ENCODE measurements at places on chromosomes 5 and 9.

GRCh38 chr5:172410160-172410559, 44.2 kb downstream of the SH3PXD2B start:
- no peaks in the 10 kb centered on the region for H3K27me3 ChIP-seq
- peaks cover 5% of the 10 kb centered on the region for H3K4me1 ChIP-seq
- H3K27ac ChIP-seq = no peak overlapping the region
- H3K36me3 ChIP-seq = peaks cover 13% of the 10 kb centered on the region
- no peak for DNase-seq

GRCh38 chr9:87766697-87767096, 40.8 kb downstream of the CTSL start:
- H3K27me3 ChIP-seq = peaks cover 6% of the 10 kb centered on the region
- H3K27ac ChIP-seq = no peak overlapping the region
- no peaks in the 10 kb centered on the region for H3K4me1 ChIP-seq
- no peak overlapping the region for H3K4me3 ChIP-seq
- DNase-seq = no peak

GRCh38 chr5:78560000-78560855, 88.3 kb downstream of the LHFPL2 start:
- H3K27ac ChIP-seq = no peak overlapping the region
- H3K4me3 ChIP-seq = no peak overlapping the region
- H3K36me3 ChIP-seq = peaks cover 4% of the 10 kb centered on the region
- H3K4me1 ChIP-seq = no peaks in the 10 kb centered on the region

DNA sequence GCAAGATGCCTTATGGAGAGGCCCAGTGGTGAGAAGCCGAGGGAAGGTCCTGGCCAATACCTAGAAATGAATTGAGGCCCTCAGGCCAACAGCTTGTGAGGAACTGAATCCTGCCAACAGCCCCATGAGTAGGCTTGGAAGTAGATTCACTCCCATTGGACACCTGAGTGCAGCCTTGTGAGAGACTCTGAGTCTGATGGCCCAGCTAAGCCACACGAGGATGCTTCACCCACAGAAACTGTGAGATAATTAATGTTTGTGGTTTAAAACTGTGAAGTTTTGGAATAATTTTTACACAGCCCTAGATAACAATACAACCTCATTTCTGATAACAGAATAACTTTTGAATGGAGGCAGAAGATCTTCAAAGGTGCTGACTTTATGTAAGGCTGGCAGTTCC, 65.9 kb upstream of the DAP start:
- no peaks in the 10 kb centered on the region for H3K27me3 ChIP-seq
- no peak for DNase-seq
- H3K4me1 ChIP-seq = peaks cover 4% of the 10 kb centered on the region
- no peak overlapping the region for H3K4me3 ChIP-seq
- no peaks in the 10 kb centered on the region for H3K36me3 ChIP-seq

DNA sequence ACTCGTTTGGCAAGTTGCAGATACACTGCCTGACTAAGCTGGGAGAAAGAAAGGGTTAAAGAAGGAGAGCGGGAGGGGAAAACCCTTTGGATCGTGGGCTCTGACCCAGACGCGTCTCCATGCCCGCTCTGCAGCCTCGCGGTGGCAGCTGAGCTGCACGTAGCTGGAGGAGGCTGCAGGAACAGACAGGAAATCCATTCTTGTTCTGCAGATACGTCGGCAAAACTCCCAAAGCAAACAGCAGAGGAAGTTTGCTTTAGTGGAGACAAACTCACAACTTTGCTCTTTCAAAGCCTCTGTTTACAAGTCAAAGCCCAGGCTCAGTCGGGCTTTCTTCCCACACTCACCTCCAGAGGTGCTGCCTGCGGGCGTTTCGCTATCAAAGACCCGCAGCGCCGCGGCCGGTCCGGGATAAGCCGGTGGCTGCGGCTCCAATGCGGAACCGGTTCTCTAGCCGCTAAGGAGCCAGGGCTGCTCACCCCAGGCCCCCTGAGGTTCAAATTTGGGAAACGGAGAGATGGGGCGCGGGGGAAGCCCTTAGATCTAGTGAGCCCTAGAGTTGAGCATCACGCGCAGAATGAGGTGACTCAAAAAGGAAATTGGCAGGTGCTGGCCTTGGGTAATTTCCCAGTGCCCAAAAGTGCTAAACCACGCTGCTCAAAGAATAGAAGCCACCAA, 60.7 kb downstream of the MAT2B start:
- peak overlapping the region; percentile 34 for H3K27ac ChIP-seq
- DNase-seq = peak; percentile 26
- peaks cover 27% of the 10 kb centered on the region for H3K4me1 ChIP-seq
- H3K4me3 ChIP-seq = peak overlapping the region; percentile 65

GRCh38 chr5:157020511-157021222, 38.2 kb downstream of the HAVCR1 start:
- peaks cover 2% of the 10 kb centered on the region for H3K36me3 ChIP-seq
- DNase-seq = no peak
- H3K27ac ChIP-seq = no peak overlapping the region
- no peaks in the 10 kb centered on the region for H3K4me1 ChIP-seq
- no peak overlapping the region for H3K4me3 ChIP-seq
- no peaks in the 10 kb centered on the region for H3K27me3 ChIP-seq

GRCh38 chr5:5270161-5270560, 130.0 kb downstream of the ADAMTS16 start:
- H3K27me3 ChIP-seq = no peaks in the 10 kb centered on the region
- H3K4me3 ChIP-seq = no peak overlapping the region
- H3K36me3 ChIP-seq = peaks cover 33% of the 10 kb centered on the region
- DNase-seq = no peak
- H3K27ac ChIP-seq = no peak overlapping the region

DNA sequence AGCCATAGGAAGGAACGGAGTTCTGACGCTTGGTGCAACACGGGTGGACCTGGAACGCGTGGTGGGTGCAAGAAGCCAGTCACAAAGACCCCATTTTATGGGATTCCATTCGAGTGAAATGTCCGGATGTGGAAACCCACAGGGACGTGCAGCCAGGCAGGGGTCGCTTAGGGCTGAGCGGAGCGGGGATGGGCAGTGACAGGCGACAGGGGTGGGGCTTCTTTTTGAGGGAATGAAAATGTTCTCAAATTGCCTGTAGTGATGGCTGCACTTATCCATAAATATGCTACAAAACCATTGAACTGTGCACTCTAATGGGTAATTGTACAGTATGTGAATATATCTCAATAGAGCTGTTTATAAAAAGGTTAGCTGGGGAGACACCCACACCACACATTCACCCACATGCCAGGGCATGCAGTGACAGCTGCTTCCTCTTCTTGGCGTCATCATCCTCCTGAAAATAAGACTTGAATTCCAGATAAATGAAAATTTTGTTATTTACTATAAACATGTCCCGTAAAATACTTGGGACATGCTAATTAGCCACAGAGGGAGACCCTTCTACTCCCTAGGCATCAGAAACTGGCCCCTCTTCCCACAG, 71.3 kb upstream of the OLFM1 start:
- no peaks in the 10 kb centered on the region for H3K36me3 ChIP-seq
- H3K27me3 ChIP-seq = peaks cover 38% of the 10 kb centered on the region
- no peak for DNase-seq
- H3K27ac ChIP-seq = no peak overlapping the region

- H3K27me3 ChIP-seq = no peaks in the 10 kb centered on the region
- DNase-seq = peak; percentile 30
- no peaks in the 10 kb centered on the region for H3K4me1 ChIP-seq
- H3K27ac ChIP-seq = no peak overlapping the region
Measured at GRCh38 chr9:35051069-35051967, 21.1 kb downstream of the VCP start.

GRCh38 chr9:124973807-124974206, 32.9 kb upstream of the GOLGA1 start:
- no peak for DNase-seq
- H3K27ac ChIP-seq = no peak overlapping the region
- H3K4me1 ChIP-seq = no peaks in the 10 kb centered on the region
- H3K36me3 ChIP-seq = peaks cover 13% of the 10 kb centered on the region
- no peaks in the 10 kb centered on the region for H3K27me3 ChIP-seq

GRCh38 chr9:1869843-1870242, 145.3 kb upstream of the SMARCA2 start:
- peak; percentile 14 for DNase-seq
- no peak overlapping the region for H3K27ac ChIP-seq
- peaks cover 40% of the 10 kb centered on the region for H3K27me3 ChIP-seq
- H3K4me3 ChIP-seq = no peak overlapping the region

GRCh38 chr9:26321935-26322334, 570.7 kb downstream of the CAAP1 start:
- no peak overlapping the region for H3K4me3 ChIP-seq
- H3K4me1 ChIP-seq = peaks cover 6% of the 10 kb centered on the region
- H3K27me3 ChIP-seq = no peaks in the 10 kb centered on the region
- no peaks in the 10 kb centered on the region for H3K36me3 ChIP-seq

GRCh38 chr9:2621722-2622460, at the start of gene VLDLR:
Gene VLDLR (plus strand): TSS chr9:2621787. CDS start chr9:2622190, 403 bp downstream.
- H3K27me3 ChIP-seq = peaks cover 78% of the 10 kb centered on the region
- peak; percentile 34 for DNase-seq

- no peaks in the 10 kb centered on the region for H3K4me1 ChIP-seq
- peaks cover under 1% of the 10 kb centered on the region for H3K36me3 ChIP-seq
- DNase-seq = peak; percentile 21
- no peak overlapping the region for H3K4me3 ChIP-seq
- H3K27ac ChIP-seq = peak overlapping the region; percentile 31
Measured at GRCh38 chr9:73023025-73023541, 70.2 kb upstream of the ALDH1A1 start.

DNA sequence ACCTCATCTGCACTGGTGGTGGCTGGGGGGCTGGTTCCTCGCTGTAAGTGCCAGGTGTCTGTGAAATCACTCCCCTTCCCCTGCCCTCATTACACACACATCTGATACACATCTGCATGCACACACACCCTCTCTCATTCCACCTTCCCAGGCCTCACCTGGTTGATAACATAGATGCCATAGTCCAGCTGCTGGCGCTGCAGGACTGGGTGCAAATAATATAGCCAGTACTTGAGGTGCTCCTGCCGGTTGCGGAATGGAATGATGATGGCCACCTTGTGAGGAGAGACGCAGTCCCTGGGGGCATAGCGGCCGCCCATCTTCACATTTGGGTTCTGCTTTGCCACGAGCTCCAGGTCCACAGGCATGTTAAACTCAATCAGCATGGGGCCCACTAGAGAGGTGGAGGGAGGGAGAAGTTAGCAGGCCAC, 32.1 kb downstream of the B4GALT1 start:
- H3K4me3 ChIP-seq = no peak overlapping the region
- no peak overlapping the region for H3K27ac ChIP-seq
- peaks cover 31% of the 10 kb centered on the region for H3K4me1 ChIP-seq
- H3K27me3 ChIP-seq = no peaks in the 10 kb centered on the region

GRCh38 chr5:23001120-23001519, 148.0 kb upstream of the CDH12 start:
- no peaks in the 10 kb centered on the region for H3K36me3 ChIP-seq
- H3K27me3 ChIP-seq = no peaks in the 10 kb centered on the region
- H3K4me1 ChIP-seq = no peaks in the 10 kb centered on the region
- no peak overlapping the region for H3K27ac ChIP-seq
- H3K4me3 ChIP-seq = no peak overlapping the region

DNA sequence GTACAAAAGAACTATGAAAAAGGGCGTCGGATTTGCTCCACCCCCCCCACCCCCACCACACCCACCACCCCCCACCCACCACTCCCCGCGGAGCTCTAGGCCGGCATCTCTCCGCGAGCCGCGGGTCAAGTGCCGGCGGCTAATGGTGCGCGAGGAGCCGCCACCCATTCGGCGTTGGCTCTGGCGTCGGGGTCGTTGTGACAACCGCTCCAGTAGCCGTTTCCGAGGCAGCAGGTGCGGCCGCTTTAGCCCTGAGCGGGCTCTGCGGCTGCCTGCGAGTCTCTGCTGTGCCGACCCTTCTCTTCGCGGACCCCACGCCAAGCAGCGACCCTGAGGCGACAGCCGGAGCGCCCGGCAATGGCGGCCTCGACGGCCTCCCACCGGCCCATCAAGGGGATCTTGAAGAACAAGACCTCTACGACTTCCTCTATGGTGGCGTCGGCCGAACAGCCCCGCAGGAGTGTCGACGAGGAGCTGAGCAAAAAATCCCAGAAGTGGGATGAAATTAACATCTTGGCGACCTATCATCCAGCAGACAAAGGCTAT, at the start of gene PPP1R2B:
TSS of gene PPP1R2B (plus strand) at position 90 of the 546 bp plus-strand sequence. CDS start at position 358, 268 bp downstream.
- H3K27me3 ChIP-seq = no peaks in the 10 kb centered on the region
- H3K4me1 ChIP-seq = no peaks in the 10 kb centered on the region
- DNase-seq = no peak
- H3K27ac ChIP-seq = no peak within 1 kb of the TSS

DNA sequence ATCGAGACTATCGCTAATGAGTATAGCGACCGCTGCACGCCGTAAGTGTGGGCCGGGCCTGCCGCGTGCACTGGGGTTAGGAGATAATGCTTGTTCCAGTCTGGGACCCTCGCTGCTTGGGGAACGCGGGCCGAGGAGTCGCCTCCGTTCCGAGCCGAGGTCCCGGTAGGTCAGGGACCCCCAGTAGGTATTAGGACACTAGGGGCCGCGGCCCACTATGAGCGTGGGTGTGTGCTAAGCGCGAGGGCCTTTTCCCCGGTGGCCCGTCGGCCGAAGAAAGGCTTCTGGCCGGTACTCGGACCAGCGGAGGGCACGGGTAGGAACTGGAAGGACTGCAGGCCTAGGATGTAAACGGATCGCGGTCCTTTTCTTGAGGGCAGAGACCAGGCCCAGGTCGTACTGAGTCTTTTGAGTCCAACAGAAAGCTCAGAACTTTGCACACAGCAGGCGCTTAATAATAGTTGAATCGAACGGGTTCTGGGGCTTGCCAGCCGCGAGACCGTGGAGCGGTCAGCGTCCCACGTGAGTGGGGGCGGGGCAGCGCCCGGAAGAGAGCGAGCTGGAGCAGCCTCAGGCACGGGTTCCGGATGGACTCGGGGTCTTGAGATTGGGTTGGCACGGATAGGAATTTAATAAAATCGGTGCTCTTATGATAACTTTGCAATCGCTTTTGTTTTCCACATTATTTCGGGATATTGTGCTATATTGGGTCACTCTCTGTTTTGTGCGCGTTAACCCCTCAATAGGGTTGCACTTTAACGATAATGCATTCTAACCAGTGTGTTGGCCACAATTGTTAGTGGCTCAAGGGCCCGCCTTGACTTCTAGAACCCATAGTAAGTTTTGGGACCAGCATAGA, 733 bp downstream of the HSPA4 start:
- peak overlapping the region; percentile 100 for H3K27ac ChIP-seq
- peaks cover 37% of the 10 kb centered on the region for H3K4me1 ChIP-seq
- peak overlapping the region; percentile 94 for H3K4me3 ChIP-seq
- no peak for DNase-seq

- DNase-seq = no peak
- H3K36me3 ChIP-seq = peaks cover 11% of the 10 kb centered on the region
- H3K27me3 ChIP-seq = no peaks in the 10 kb centered on the region
- peak overlapping the region; percentile 93 for H3K4me3 ChIP-seq
- peak overlapping the region; percentile 97 for H3K27ac ChIP-seq
Measured at GRCh38 chr5:179858241-179858585, 404 bp downstream of the MRNIP start.

DNA sequence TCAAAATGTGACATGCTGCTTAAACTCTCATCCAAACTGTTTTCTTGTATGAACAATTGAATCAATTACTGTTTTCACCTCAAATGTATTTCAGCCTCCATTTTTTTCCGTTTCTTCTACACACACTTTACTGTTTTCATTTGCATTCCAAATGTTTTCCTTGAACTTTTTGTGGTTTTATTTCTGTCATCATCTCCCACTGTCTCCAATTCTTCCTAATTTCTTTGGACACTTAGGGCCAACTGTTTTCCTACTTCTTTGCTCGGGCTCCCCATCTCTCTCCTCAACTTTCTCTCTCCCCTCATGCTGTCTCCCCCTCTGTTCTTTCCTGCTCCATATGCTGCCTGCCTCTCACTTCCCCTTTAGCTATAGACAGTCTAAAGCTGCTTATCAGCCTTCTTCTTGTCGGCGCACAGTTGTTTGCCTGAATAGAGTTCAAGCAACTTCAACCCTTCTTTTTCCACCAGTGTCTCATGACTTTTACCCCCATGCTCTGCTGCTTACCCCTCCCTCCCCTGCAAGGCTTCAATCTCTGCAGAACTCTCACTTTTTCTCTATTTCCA, 443.4 kb downstream of the DTWD2 start:
- H3K4me3 ChIP-seq = no peak overlapping the region
- H3K27me3 ChIP-seq = no peaks in the 10 kb centered on the region
- peak overlapping the region; percentile 4 for H3K27ac ChIP-seq
- no peaks in the 10 kb centered on the region for H3K36me3 ChIP-seq
